ENCODE measurements at places on chromosomes 13 and 19. TPM values are rescaled to one million over a fixed set of nuclear protein-coding genes. Genes with fewer than 3 reads are reported as not detected.

DNA sequence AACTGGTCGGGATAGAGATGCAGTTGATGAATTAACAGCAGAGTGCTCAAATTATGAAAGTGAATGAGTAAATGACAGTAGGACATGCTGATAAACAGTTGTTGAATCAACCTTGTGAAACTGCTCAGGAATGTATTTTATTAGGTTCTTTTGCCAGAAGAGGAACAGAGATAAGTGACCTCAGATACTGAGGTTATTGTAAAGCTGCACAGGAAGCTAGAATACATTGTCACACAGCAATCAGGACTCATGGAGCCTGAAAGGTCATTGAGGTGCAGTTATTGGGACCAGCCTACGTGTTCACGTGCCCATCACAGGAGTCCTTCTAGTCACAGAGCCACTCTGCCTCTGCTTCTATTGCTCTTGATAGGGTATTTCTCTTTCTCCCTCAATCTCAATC, 47.5 kb upstream of the MED4 start:
- H3K36me3 ChIP-seq = no peaks in the 10 kb centered on the region
- no peak overlapping the region for H3K4me3 ChIP-seq
- no peaks in the 10 kb centered on the region for H3K27me3 ChIP-seq

DNA sequence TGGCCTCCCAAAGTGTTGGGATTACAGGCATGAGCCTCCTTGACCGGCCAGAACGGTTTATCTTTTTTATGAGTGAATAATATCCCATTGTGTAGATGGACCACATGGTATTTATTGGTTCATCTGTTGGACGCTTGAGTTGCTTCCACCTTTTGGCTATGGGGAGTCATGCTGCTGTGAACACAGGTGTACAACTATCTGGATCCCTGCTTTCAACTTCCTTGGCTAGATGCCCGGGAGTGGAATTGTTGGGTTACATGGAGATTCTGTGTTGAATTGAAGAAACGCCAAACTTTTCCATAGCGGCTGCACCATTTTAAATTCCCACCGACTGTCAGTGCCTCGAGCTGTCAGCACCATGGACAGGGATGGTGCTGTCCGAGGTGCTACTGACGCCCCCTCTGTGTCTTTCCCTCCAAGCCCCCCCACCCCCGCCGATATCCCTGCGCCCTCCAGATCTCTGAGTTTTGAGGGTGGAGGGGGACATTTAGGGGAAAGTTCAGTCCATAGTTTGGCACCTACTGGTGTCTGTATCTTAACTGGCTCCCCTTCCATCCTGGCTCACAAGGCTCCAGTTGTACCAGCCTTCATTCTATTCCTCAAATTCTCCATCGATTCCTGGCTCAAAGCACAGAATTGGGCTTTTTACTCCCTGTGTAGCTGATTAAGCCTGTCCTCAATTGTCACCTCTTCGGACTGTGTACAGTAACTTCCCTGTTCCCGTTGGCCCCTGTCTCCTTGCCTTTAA, 27.3 kb downstream of the PNPLA6 start:
- no peak overlapping the region for H3K27ac ChIP-seq
- no peaks in the 10 kb centered on the region for H3K4me1 ChIP-seq
- DNase-seq = no peak

GRCh38 chr19:31220540-31220939, 128.7 kb downstream of the TSHZ3 start:
- no peaks in the 10 kb centered on the region for H3K36me3 ChIP-seq
- no peaks in the 10 kb centered on the region for H3K4me1 ChIP-seq

The GSX1 gene
- not detected for total RNA-seq

The CATSPERD gene
- not detected for total RNA-seq

The NOVA2 gene
- total RNA-seq = 1.2 TPM

All from pancreas (tissue), 10 donors.